ENCODE measurements at places on chromosomes 16 and 17. TPM values are rescaled to one million over a fixed set of nuclear protein-coding genes. Genes with fewer than 3 reads are reported as not detected.
A peak's percentile ranks its signal among the peaks of the same experiment; 100 is the strongest.

- DNase-seq = no peak
Measured at GRCh38 chr16:54690710-54691109, 240.0 kb upstream of the IRX5 start.

- no peak for DNase-seq
Measured at GRCh38 chr17:45149037-45149668, 878 bp downstream of the HEXIM1 start.

DNA sequence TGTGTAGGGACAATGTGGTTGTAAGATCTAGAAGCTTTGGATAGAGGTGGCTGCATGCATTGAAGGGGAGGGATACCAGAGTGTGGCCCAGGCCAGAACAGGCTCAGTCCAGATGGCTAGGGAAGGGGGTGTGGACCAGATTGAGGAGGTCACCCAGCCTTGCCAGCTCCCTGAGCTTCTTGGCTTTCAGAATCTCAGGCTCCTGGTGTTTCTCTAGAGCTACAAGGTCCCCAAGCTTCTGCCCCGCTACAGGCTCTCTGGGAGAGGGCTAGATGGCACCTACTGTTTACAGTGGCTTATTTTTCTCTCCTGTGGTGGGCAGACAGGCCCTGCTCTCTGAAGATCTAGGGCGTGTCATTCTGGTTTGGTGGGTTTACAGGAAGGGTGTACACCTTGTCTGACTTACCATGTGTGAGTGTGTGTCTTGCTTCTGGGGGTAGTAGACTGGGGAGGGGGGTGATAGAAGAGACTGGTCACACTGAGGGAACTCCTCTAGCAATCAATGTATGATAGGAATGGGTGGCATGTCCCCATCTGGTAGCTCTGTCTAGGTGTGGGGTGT is 1.1 kb downstream of the RARA start:
- no peak for DNase-seq

PABPN1L gene
- polyA plus RNA-seq = 0.11 TPM

DNA sequence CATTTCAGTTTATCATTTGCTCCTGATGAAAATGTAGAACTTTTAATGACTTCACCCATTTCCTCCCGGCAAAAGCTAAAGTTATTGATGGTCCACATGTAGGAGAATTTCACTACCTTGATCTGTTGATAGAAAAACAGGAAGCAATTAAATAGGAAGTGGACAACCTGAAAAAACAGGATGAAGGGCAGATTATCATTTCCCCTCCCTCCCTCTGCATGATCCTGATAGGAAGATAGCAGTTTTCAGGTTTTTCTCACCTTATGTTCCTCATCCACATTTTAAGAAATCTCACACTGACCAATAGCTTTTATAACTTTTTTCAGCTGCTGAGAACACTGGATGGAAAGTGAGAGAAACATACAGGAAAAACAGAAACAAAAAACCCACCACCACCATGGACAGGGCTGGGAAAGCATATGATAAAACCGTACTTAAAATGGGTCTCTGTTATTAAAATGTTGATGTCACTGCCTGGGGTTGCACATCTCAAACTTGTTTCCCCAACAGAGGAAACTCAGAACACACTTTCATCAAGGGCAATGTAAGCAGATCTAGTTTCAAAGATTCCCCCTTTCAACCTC is 46.4 kb downstream of the NXPH3 start:
- DNase-seq = no peak

DNA sequence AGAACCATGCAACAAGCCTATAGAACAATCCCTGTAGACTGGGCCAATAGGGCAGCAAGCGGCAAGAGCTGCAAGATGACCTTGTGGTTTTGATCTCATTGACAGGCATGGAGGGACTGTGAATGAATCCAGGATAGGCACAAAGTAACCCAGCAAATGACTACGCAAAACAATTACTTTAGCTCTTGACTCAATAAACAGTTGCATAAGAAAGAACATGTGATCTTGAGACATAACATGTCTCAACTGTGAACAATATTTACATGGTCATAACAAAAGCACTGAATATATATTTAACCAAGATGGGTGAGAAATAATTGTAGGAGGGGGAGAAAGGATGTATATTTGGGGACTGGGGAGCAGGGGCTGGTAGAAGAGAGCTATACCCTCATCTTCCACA is 313.7 kb upstream of the CDH5 start:
- no peak for DNase-seq

- no peak for DNase-seq
Measured at GRCh38 chr17:59121901-59122480, 15.3 kb upstream of the TRIM37 start.

ZG16B gene
- polyA plus RNA-seq = 0.39 TPM

ZNF646 gene
- polyA plus RNA-seq = 10.0 TPM

GCGR gene
- not detected for polyA plus RNA-seq

- no peak for DNase-seq
Measured at GRCh38 chr17:30543456-30543855, 66.2 kb downstream of the GOSR1 start.

ELAC2 gene
- 43.6 TPM for polyA plus RNA-seq

DNA sequence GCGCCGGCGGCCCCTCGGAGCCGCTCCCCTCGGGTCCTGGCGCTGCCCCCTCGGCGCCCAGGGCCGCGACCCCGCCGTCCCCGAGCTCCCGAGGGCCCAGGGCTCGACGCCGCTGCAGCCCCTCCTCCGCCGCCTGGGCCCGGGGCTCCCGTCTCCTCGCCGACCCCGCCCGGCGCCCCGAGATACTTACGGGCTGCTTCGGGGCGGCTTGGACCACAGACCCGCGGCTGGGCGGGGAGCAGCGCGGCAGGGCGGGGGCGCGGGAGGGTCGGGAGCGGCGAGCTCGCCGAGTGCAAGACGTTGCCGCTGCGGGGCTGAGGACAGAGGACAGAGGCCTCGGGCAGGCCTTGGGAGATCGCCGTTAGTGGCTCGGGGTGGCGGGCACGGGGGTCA is 290 bp downstream of the TOB1 start:
- no peak for DNase-seq

MAP2K4 gene
- 21.4 TPM for polyA plus RNA-seq

VMO1 gene
- polyA plus RNA-seq = 9.7 TPM

- no peak for DNase-seq
Measured at GRCh38 chr16:1559446-1559975, 26.0 kb downstream of the TMEM204 start.

DNA sequence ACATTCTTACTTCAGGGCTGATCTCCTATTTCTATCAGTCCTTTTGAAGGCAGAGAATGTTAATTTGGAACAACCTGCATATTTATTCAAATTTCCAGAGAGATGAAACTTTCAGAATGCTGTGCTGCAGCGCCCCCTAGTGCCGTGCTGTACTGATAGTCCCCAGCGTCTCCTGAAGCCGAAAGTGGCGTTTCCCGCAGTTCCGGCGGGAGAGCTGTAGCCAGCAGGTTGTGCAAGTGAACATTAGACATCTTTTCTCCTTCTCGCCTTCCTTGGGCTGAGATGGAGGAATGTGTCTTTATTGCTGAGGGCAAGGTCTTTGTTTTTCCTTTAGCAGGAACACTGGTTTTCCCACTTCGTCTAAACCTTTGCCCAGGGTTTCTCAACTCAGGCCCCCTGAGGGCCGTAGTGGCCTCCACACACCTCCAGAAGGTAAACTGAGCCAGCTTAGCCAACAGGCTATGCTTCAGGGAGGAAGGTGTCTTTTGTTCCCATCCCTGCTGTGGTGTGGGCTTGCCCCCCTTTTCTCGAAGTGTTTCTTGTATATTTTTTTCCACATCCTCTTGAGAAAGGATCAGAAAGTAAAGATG is 26.4 kb downstream of the USP10 start:
- peak; percentile 57 for DNase-seq

MARCHF10 gene
- 0.77 TPM for polyA plus RNA-seq

DNA sequence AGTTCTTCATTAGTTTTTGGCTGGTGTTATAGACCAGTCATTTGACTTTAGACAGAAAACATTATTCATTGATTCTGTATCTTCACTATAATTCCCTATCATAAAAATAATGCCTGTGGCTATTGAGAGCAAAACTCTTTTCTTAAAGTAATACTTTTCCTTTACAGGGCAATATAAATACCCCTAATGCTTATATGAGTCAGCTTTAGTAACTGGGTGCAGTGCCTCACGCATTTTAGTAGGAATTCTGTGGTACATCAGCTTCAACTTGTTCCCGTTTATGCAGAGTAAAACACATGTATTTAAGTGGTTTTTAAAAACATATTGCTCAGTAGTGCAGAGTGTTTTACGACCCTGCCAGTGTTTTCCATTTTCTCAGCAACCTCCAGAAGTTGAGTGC is 68.1 kb downstream of the SEC14L1 start:
- no peak for DNase-seq

Data from forelimb muscle (tissue), 1 donor.